ENCODE measurements at places on chromosomes 1 and 21.

DNA sequence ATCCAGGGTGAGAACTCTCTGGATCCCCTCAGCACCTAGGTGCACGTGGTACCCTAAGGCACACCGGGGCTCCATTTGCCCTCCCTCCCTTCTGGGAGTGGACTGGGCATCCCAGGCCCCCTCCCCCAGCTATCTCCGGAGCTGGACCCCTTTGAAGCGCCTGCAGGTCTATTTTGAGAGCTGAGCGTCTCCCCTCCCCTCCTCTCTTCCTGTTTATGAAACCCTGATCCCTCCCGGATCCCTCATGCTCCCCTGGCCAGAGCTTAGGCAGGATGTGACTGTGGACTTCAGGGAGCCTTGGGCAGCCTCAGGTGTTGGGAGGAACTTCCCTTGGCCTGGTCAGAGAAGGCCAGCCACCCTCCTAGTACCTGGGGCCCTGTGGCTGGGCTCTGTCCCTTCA, 10.2 kb downstream of the RPS6KA1 start:
- no peak for DNase-seq

GRCh38 chr1:20978413-20978812, 191.3 kb upstream of the HP1BP3 start:
- DNase-seq, result no peak

GRCh38 chr1:228118040-228118439, 8.9 kb upstream of the MRPL55 start:
- DNase-seq, result no peak

DNA sequence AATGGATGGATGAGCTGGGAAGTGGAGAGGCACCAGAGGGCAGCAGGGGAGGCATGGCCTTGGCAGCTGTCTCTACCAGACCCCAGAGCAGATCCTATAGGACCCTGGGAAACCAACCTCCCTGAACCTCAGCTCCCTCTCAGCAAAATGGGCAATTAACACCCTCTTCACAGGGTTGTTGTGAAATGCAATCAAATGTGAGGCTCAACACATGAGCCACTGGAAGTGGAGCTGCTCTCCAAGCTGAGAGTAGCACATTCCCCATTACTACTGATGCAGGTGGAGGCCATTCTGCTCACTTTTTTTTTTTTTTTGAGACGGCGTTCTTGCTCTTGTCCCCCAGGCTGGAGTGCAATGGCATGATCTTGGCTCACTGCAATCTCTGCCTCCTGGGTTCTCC, 6.5 kb upstream of the SYNC start:
- no peak for DNase-seq

GRCh38 chr1:155093911-155094621, 15.4 kb downstream of the EFNA3 start:
- no peak for DNase-seq

DNA sequence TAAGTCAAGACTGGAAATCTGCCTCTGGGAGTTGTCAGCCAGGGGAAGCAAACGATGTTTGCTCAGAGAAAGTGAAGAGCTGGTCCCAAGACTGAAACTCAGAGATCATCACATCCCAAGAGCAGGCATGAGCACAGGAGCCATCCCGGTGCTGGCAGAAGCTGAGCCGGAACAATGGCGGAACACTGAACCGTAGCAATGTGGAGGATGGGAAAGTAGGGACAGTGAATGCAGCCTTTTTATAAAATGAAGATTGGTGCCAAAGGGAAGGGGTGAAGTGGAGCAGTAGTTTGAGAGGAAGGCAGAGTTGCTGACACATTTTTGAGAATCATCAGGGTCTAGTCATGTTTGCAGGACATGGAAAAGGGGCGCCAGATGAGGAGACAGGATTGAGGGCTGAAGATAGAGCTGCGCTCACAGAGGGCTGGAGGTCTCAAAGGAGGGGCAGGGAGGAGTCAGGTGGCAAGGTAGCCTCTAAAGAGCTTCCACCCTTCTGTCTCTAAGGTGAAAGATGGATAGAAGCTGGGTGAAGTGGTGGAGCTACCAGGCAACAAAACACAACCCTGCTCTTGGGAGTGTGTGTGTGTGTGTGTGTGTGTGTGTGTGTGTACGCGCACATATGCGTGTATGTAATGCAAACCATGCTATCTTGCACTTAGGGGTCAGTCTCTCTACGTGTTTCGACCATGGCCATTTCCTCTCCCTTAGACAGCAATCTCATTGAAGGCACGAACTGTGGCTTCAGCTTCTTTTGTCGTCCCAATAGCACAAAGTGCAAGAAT, 94.3 kb upstream of the IRF2BP2 start:
- no peak for DNase-seq

- DNase-seq, result no peak
Observed at GRCh38 chr1:74463333-74463988, 49.0 kb downstream of the LRRC53 start.

- DNase-seq, result no peak
Observed at GRCh38 chr21:30234643-30235042, 18.7 kb upstream of the CLDN8 start.

- no peak for DNase-seq
Observed at GRCh38 chr21:29557200-29557599, 258.5 kb downstream of the BACH1 start.
